ENCODE measurements at places on chromosomes 16 and 17.
A peak's percentile ranks its signal among the peaks of the same experiment; 100 is the strongest.

DNA sequence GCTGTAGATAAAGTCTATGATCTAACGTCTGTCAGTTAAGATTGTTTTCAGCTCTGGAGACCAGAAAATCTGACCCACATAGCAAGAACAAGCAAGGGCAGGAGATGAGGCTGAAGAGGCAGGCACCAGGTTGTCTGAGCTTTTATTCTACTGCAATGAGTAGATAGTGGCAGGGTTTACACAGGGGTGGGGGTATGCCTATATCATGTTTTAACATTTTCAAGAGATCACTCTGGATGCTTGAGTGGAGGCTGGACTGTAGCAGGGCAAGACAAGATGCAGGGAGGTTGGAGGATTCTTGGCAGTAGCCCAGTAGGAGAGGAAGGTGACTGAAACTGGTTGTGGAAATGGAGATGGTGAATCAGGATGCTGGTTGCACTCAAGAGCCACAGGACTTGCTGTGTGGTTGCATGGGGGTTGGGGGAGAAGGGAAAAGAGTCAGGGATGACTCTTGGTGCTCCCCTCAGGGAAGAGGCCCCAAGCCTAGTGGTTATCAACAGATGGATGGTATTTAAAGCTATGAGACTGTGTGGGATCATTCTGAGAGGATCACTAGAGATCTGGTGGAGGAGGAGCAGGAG, 143.1 kb upstream of the KCNJ18 start:
- DNase-seq = no peak

DNA sequence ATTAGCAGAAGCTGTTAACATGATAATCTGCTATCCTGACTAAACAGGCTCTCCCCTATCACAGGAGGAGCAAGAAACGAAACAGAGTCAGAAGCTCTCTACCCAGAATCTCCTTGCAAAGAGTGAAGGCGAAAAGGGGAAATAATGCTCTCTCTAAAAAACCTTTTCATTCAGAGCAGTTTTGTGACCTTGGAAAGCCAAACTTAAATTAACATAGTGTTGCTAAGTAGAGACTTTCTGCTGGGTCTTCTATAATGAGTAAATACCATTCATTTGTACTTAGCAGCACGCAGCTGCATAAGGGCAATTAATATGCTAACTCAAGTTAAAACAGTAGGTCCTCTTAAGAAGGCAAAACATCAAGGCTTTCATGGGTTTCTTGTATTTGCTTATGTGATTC, 101.7 kb upstream of the GPR139 start:
- DNase-seq = peak; percentile 7

DNA sequence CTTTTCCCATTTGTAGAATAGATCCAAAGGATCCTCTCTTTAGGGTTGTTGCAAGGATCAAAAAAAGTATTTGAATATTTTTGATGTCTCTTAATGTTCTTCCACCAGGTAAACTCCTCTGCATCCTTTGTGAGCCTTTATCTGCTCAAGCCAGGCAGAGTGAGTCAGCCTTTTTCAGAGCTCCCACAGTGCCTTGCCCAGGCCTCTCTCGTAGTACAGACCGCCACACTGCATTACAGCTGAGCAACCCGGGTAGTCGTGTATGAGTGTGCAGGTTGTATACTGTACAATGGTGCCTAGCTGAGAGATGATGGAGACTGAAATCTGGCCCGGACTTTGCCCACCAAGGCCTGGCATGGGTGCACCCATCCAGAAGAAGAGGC, 20.9 kb downstream of the RHBDL3 start:
- DNase-seq = no peak

- DNase-seq = no peak
Observed at GRCh38 chr17:61178284-61178683, 221.4 kb upstream of the TBX2 start.

DNA sequence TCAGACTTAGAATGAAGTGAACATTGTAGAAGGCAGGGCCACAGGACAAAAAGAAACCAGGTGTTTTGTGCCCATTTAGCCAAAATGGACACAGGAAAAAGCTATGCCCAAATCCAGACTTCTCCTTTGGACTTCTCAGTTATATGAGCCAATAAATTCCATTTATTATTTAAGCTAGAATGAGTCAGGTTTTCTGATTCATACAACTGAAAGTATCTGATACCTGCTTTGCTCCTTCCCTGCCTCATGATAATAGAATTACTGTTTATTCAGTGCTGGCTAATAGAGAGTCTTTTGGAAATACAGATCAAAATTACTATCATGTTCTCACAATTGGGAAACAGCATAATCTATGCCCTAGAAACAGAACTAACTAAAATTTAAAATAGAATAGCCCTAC, 8.7 kb upstream of the CPD start:
- DNase-seq = no peak

DNA sequence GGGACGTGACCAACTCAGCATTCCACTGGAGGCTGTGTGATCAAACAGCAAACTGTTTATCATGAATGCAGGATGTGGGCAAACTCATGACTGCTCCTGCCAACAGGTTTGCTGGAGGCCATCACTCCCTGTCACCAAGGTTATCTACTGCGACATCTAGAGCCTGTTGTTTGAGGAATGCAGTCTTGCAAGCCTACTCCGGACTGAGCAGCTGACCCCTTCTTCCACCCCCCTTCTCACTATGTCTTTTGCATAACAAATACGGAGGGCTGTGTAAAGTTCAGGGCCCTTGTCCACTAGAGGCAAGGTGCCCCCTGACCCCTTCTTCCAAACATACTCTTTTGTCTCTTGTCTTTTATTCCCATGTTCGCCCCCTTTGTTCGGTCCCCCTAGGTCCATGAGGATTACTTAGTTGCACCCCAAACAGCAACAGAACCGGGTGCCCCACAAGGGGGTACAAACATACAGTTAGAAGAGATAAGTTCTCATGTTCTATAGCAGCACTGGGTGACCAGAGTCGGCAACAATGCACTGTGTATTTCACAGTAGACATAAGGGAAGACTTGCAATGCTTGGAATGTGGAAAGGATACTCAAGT, 28.7 kb downstream of the MEAK7 start:
- no peak for DNase-seq

GRCh38 chr16:7515543-7515942, 182.9 kb downstream of the RBFOX1 start:
- no peak for DNase-seq

DNA sequence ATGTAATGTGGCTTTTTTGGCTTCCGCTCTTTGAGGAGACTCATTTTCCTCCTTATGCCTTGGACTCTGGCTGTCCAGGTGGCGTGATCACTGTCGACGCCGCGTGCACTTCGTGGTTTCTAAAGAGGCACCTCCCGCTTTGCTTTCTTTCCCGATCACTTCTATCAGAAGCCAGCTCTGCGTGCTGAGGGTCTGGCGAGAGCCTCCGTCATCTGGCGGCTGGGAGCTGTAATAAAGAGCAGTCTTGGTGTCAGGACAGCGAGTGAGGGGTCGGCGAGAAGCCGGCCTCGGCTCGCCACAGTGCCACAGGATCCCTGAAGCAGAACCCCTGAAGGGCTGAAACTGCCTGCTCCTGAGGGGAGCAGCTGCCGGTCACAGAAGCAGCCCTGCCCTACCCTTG, 7.4 kb downstream of the ZNF750 start:
- DNase-seq = no peak

- DNase-seq = no peak
Observed at GRCh38 chr17:8382052-8382879, 727 bp downstream of the RPL26 start.

- DNase-seq = no peak
Observed at GRCh38 chr17:38569701-38570512, 35.8 kb downstream of the SRCIN1 start.

DNA sequence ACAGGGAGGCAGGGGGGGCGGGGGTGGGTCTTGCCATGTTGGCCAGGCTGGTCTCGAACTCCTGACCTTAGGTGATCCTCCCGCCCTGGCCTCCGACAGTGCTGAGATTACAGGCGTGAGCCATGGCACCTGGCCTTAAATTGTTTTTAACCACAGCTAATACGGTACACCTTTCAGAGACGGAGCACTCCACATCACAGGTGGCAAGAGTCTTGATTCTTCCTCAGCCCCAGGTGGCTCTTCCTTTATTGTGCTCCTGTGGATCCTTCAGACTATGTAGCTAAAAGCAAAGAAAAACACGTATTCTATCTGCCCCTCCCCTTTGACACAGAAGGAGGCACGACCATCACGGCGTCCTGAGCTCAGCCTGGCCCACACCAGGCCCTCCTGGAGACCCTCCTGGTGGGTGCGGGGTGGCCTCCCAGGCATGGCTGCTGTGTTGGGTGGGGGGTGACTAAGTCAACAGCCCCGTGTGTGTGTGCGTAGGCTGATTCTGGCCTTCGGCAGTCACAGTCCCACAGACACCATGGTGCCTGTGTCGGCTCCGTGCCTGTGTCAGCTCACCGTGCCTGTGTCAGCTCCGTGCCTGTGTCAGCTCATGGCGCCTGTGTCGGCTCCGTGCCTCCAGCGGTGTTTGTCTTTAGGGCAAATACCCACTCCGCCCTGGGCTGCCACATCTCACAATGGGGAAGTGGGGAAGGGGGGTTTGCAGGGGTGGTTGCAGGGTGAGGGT, 10.8 kb upstream of the SECTM1 start:
- DNase-seq = no peak

- DNase-seq = no peak
Observed at GRCh38 chr16:29809850-29810698, 1.9 kb upstream of the PRRT2 start.

- DNase-seq = no peak
Observed at GRCh38 chr17:43875476-43876147, 28.6 kb downstream of the CD300LG start.

DNA sequence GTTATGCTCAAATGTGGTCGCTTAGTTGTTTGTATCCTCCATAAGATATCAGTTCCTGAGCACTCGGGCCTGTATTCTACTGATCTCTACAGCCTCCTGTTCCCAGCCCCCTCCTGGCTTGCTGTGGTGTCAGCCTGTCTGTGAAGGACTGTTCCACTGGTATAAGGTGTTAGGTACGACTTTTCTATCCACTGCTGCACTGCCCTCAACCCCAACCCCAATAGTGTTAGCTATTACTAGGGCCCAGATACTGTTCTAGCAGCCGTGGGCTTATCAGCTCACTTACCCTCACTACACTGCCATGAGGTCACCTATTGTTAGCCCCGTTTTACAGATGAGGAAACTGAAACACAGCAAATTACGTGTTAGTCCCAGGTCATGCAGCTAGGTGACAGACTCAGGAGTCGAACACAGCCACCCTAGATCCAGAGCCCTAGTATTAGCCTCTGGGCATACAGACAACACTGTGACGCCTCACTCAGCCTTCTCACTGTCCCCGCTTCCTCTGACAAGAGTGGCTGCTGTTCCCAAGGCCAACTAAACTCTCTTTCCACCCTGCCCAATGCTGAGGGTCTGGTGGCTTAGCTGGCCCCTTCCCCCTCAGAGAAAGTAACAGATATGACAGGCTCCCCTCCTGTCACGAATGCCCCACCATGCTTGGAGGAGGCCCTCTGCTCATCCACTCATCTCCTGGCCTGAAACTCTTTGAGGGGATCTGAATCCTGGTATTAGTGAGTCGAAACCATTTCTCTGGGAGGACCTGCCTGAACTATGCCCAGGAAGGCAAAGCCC, 25.6 kb upstream of the ZNF652 start:
- DNase-seq = no peak
